ENCODE measurements at places on chromosomes 16 and 17.

DNA sequence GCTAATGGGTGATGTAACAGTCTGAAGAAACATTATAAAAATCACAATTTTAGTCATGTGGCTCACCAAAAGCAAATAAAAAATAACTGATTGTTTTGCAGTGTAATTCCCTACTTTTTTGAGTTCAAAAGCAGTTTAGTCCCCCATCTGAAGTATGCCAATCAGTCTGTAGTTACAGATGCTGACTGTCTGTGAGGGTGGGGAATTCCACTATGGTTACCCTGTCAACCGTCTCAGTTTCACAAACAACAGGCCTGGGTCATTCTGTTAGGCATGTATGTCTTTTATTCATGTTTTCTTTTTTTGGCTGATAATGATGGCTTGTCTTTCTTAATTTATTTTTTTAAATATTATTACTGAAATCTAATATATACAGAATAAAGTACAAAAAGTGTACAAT lies 69.3 kb downstream of the STXBP4 start:
- DNase-seq = no peak

DNA sequence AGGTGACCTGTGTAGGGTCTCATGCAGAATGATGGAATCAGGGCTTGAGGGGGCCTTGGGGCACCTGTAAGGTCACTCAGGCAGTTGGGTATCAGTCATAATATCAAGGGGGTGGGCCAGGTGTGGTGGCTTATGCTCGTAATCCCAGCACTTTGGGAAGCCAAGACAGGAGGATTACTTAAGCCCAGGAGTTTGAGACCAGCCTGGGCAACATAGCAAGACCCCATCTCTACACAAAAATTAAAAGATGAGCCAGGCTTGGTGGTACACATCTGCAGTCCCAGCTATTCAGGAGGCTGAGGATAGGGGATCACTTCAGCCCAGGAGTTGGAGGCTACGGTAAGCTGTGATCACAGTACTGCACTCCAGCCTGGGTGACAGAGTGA lies 7.5 kb downstream of the ERN2 start:
- no peak for DNase-seq

- DNase-seq = no peak
These were observed 115.9 kb downstream of the ZFHX3 start for GRCh38 chr16:72932050-72932449.

DNA sequence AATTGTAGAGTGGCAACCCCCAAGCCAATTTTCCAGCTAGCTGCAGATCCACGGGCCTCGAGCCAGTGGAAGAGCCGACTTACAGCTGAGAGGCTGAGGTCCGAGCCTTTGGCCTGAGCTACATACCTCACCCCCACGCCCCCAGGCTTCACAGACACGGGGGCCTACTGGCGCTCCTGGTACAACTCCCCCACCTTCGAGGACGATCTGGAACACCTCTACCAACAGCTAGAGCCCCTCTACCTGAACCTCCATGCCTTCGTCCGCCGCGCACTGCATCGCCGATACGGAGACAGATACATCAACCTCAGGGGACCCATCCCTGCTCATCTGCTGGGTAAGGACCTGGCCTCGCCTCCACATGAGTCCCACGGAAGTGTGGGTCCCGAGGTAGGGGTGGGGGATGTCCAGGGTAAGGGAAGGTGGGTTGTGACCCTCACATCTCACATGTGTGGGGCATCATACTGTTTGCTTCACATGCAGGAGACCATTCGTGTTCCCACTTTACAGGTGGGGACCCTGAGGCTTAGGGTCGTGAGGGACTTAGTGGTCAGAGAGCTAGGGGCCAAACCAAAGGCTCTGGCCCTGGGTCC lies 3.4 kb downstream of the ACE start:
- no peak for DNase-seq

GRCh38 chr17:18224053-18224386 lies 1.4 kb upstream of the LLGL1 start:
- DNase-seq = no peak

DNA sequence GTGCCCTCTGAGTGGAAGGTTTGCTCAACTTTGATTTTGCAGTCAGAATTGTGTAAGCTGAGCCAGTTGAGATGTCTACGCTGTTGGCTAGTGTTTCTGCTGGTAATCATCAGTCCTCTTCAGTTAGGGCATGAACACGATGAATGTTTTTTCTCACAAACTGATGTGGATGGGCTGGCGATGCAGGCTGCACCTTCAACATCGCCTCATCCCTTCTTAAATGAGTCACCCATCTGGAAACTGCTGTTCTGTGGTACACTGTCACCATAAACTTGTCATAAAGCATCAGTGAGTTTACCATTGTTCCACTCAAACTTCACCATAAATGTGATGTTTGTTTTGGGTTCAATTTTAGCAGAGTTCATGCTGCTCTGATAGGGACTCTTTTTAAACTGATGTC lies 8.4 kb downstream of the C16orf95 start:
- no peak for DNase-seq

- DNase-seq = peak; percentile 19
These were observed 92.0 kb downstream of the MAP2K6 start for GRCh38 chr17:69506489-69506888.

DNA sequence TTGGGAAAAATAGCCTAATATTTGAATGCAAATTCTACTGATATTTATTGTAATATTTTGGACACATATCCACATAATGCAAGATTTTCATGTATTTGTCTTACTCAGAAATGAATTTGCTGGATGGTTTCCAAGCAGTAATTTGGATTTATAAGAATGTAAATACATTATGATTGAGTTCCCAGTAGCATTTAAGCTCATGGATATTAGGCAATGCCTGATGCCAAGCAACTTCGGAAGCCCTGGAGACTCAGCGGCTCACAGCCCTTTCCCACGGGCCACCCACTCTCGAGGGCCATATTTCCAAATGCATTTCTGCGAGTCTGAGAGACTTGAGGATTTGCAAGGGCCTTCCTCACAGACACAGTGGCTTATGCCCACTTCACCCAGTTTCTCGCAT lies 62.1 kb upstream of the MYOCD start:
- DNase-seq = no peak

- DNase-seq = no peak
These were observed 4.4 kb upstream of the CSNK1D start for GRCh38 chr17:82277851-82278250.

DNA sequence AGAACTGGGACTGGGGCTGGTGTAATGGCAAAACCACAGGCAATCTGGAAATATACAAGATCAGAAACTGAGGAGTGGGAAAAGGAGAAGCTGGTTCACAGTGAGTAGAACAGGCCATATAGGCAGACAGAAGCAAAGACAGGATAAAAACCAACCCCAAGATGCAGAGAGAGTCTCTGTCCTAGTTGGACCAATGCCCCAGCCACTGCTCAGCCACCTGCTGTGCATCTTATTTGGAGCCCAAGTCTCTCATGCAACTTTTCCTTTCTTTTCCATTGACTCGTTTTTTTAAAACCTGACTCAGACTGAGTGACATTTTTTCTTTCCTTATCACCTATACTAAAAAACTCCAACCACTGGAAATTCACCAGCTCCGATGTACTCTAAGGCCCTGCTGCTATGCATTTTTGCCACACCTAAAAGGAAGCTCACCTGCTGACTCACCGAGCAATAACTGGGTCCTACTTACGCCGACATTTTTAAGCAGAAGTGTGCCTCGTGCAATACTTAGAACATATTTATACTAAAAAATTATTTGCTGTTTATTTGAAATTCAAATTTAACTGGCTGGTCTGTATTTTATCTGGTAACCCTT lies 100.8 kb upstream of the XYLT1 start:
- no peak for DNase-seq

DNA sequence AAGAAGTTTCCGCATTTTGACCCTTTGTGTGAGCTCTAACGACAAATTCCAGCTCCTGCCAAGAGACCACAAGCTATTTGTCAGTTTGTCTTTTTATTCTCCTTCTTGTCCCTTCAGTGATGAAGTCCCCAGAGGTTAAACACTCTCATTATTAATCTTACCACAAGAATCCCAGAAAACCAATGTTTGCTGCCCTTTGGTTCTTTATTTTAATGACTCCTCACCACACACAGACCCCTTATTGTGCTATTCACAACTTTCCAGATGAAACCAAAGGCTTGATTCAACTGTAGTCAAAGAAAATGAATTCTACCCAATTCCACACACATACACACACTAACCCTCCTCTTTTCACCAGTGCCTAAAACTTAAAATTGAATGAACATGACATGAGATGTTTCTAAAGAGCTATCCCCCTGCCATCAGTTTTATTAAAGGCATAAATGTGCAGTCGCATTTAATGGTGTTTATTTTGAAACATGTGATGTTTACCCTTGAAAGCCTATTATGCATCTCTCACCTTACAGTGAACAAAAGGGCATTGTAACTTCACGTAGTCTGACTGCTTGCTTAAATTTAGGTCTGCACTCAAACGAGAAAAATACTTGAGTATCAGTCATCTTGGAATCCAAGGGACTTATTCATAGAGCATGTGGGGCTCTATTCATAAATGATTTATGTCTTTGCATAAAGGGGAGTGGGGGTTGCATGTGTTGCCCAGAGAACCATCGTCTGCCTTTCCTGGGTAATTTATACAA lies 44.1 kb downstream of the PCTP start:
- DNase-seq = no peak

DNA sequence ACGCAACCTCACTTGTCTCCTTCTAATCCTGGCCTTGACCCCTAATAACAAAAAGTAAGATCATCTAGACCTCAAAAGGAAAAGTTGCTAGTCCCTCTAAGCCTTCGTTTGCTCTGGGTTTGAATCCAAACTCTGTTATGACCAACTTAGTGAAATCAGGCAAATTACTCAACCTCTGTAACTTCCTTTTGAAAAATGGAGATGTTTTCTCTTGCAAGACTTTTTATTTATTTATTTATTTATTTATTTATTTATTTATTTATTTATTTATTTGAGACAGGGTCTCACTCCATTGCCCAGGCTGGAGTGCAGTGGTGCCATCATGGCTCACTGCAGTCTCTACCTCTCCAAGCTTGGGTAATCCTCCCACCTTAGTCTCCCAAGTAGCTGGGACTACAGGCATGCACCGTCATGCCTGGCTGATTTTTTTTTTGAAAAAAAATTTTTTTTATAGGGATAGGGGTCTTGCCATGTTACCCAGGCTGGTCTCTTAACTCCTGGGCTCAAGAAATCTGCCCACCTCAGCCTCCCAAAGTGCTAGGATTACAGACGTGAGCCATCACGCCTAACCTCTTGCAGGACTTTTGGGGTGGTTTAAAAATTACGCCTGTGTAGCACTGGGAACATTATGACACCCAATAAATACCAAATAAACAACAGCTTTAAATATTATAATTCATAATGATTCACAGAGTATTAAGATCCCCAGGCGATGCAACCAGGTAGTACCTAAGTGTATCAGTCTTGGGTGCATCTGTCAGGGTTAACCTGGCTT lies 63.4 kb downstream of the PITPNC1 start:
- DNase-seq = no peak

DNA sequence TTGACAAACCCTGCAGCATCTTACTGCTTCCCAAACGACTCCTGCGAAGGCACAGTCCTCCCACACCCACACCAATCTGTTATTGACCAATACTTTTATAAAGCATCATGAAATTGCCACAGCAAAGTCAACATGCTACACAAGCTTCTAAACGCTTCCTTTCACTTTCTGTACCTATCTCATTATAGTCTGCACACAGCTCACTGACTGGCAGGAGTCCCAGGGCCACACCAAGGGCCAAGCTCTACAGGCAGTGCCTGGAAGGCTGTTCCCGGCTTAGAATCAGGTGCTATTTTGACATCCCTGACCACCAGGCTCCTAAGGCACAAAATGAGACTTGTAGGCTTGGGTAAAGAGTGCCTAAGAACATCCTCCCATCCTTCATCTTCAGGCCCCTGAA lies 39.5 kb downstream of the USP7 start:
- no peak for DNase-seq

DNA sequence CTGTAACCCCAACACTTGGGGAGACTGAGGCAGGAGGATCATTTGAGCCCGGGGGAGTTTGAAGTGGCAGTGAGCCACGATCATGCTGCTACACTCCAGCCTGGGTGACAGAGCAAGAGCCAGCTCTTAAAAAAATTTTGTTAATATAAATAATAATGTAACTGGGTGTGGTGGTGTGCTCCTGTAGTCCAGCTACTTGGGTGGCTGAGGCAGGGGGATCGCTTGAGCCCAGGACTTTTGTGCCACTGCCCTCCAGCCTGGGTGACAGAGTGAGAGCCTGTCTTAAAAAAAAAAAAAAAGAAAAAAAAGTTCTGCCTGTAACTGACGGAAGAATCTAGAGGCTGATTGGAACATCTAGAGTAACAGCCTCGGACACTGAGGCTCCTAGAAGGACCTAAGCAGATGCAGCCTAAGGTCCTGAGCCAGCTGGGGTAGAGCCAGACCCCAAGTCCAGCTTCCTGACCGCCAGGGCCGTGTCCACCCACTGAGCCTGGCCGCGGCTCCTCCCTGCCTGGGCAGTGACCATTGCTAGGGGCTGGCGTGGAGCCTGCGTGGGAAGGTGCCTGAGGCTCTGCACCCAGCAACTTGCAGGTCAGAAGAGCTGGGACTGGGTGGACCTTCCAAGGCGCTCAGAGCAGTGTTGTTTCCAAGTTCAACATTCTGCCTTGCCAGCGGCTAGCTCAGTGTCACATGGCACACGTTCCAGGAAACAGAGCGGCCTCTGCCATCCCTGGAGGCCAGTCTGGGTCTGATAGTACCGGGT lies 209.4 kb upstream of the CIBAR2 start:
- no peak for DNase-seq

DNA sequence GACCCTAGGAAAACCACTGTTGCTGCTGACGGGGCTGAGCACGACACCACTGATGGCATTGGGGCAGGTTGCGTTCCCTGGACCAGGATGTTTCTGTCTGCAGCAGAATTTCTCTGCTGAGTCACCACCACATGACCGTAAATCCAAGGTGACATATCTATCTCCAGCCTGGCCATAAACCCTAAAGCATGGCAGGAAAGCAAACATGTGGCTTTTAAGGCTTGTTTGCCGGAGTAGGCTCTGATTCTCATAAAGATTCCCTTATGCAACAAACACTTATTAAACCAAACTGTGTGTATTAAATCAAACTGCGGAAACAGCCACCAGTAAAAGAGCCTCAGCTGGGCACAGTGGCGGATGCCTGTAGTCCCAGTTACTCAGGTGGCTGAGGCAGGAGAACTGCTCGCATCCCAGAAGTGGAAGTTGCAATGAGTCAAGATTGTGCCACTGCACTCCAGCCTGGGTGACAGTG lies 17.3 kb downstream of the MPHOSPH6 start:
- no peak for DNase-seq

- peak; percentile 47 for DNase-seq
These were observed 137.4 kb upstream of the COX10 start for GRCh38 chr17:13931800-13932460.

GRCh38 chr16:58324792-58325191 lies 30.0 kb upstream of the PRSS54 start:
- DNase-seq = no peak

DNA sequence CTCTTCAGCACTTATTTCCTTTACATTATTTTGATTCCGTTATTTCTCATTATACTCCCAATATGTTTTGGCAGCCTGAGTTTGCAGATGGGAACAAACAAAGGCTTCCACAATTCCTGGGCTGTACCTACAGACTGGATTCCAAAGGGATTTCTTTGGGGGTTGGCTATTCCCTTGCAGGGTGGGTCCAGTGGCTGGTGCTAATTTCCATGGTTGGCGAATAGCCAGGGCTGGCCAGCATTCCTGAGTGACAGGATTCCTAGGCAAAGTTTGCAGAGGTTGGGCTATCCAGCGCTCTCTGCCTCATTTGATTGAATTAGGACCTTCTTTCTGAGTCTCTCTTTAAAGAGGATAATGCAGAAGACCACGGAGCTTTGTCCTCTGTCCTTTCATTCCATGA lies 207.4 kb downstream of the MAF start:
- DNase-seq = no peak
